ENCODE measurements at places on chromosomes 3 and 15. TPM values are rescaled to one million over a fixed set of nuclear protein-coding genes. Genes with fewer than 3 reads are reported as not detected.
A peak's percentile ranks its signal among the peaks of the same experiment; 100 is the strongest.

DNA sequence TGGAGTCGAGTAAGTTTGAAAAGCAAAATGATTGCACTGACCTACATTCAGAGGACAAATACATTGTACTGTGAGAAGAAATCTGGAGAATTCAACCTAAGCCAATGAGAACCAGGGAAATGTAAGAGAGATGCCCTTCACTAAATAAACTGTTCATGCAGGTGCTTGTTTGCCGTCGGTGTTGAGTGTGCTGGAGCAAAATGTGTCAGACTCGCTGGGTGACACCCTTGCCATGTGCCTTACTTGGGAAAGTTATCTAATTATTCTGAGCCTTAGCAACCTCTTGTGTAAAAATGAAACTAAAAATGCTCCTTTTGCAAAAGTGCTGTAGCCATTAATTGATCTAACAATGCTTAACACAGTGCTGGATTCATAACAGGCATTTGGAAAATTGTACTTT lies 140.4 kb downstream of the GABRB3 start:
- H3K27me3 ChIP-seq: no peaks in the 10 kb centered on the region
- H3K27ac ChIP-seq: no peak overlapping the region
- no peak overlapping the region for H3K4me3 ChIP-seq
- DNase-seq: no peak
- no peaks in the 10 kb centered on the region for H3K36me3 ChIP-seq
- H3K4me1 ChIP-seq: no peaks in the 10 kb centered on the region

DNA sequence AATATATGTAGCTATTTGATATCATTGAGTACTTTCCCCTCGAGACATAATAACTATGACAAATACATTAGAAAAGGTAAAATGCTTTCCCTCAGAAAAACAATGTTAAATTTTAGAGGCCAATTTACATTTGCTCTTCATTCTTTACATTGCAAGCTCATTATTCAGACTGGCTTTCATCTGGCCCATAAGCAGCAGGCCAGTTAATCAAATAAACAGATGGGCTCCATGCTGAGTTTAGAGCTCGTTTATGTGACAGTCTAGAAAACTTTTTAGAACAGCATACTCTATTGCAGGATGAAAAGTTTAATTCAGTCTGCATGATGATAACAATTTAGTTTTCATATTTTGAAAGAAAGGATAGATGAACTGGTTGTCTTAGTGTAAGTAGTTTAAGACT lies 150.6 kb downstream of the DUT start:
- H3K36me3 ChIP-seq: peaks cover 17% of the 10 kb centered on the region
- peak; percentile 62 for DNase-seq
- H3K27me3 ChIP-seq: no peaks in the 10 kb centered on the region
- no peak overlapping the region for H3K4me3 ChIP-seq
- peaks cover 4% of the 10 kb centered on the region for H3K4me1 ChIP-seq

GRCh38 chr3:126541628-126542339 lies 16.9 kb downstream of the C3orf22 start:
- no peak for DNase-seq
- no peak overlapping the region for H3K4me3 ChIP-seq
- H3K36me3 ChIP-seq: no peaks in the 10 kb centered on the region
- H3K27ac ChIP-seq: no peak overlapping the region

GRCh38 chr3:11582191-11582968 lies 61.3 kb downstream of the VGLL4 start:
- H3K36me3 ChIP-seq: no peaks in the 10 kb centered on the region
- H3K4me3 ChIP-seq: peak overlapping the region; percentile 55
- peak; percentile 93 for DNase-seq
- H3K27me3 ChIP-seq: no peaks in the 10 kb centered on the region

Gene GOLGA8G
- not detected for total RNA-seq

- peak; percentile 52 for DNase-seq
- H3K4me1 ChIP-seq: no peaks in the 10 kb centered on the region
- H3K27me3 ChIP-seq: no peaks in the 10 kb centered on the region
- H3K27ac ChIP-seq: no peak overlapping the region
These were observed 98.0 kb downstream of the KCNAB1 start for GRCh38 chr3:156218353-156218744.

DNA sequence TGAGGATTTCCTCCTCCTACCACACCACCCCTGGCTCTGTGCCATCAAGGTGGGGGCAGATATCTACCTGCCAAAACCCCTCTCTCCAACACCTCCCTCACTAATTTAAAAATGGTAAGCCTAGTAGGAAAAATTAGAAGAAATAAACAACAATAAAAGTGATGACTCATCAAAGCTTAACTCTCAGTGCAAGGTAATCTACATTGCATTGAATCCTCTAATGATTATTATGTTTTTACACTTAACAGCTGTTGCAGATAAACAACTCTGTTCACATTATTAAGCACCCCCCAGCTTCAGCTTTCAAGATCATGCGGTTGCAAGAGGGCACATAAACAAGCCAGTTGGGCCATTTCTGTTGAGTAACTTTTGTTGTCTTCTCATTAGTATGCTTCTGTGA lies 396.1 kb upstream of the ATP11B start:
- H3K4me1 ChIP-seq: no peaks in the 10 kb centered on the region
- H3K27ac ChIP-seq: no peak overlapping the region

Gene GP5
- total RNA-seq: 0.17 TPM

DNA sequence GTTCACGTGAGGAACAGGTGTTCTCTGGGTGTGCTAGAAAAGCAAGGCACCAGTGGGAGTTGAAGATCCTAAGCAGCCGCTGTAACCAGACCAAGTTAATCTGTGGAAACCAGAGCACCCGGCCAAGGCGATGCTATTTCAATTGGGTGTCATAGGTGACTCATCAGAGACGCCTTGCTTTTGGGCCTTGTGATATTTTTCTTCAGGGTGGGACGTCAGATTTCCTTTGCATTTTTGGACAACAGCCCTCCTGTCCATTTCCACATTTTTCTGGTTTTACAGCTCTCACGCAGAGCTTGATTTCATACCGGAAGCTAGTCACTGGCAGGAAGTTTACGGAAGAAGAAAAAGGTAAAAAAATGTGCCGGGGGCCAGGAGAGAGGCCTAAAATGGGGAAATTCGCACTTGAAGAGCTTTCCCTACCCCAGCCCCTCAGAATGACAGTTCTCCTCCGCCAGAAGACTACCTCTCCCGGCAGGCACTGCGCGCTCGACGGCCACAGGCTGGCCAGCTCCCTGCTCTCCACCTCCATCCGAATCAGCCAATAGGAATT lies 471 bp upstream of the KBTBD8 start:
- H3K27me3 ChIP-seq: no peaks in the 10 kb centered on the region
- DNase-seq: peak; percentile 70
- H3K27ac ChIP-seq: peak overlapping the region; percentile 78

Gene UBE2E2
- total RNA-seq: 86.8 TPM

DNA sequence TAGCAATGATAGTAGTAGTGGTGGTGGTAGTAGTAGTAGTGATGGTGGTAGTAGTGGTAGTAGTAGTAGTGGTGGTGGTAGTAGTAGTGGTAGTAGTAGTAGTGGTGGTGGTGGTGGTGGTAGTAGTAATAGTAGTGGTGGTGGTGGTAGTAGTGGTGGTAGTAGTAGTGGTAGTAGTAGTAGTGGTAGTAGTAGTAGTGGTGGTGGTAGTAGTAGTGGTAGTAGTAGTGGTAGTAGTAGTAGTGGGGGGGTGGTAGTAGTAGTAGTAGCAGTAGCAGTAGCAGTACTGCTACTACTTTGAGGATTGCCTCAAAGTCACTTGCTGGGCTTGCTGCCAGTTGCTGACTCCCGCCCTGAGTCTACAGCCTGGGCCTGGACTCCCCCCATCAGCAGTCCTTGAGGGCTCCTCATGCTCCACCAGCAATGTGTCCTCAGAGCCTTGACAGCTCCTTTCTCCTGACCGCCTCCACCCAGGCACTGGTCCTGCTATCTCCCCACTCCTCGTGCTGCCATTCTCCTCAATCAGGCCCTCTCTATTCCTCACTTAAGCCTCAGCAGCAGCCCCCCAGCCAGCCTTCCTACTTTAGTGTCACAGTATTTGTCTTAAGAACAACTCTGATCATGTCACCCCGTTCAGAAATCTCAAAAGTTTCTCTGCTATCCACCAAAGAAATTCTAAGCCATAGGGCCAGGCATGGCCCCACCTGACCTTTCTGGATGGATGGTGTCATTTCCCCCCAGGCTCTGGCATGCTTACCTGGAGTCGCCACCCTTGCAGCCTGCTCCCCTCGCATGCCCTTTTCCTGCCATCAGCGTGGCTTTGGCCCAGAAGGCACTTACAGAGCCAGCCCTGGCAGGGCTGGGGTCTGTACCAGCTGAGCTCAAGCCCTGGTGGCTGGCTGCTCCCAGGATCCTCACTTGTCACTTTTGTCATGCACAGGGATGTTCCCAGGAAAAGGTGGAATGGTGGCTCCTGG lies 45.6 kb downstream of the DLEC1 start:
- H3K36me3 ChIP-seq: no peaks in the 10 kb centered on the region
- no peaks in the 10 kb centered on the region for H3K27me3 ChIP-seq
- no peak overlapping the region for H3K4me3 ChIP-seq
- no peak overlapping the region for H3K27ac ChIP-seq

GRCh38 chr15:40782609-40783227 lies 12.9 kb downstream of the C15orf62 start:
- no peaks in the 10 kb centered on the region for H3K27me3 ChIP-seq
- peaks cover 2% of the 10 kb centered on the region for H3K36me3 ChIP-seq
- H3K4me3 ChIP-seq: no peak overlapping the region
- peak; percentile 3 for DNase-seq
- no peak overlapping the region for H3K27ac ChIP-seq

Gene LRRC28
- total RNA-seq: 20.1 TPM

Gene CLCN2
- total RNA-seq: 1.8 TPM

Gene STRIT1
- not detected for total RNA-seq

Gene CRABP1
- not detected for total RNA-seq

Gene CNTN3
- total RNA-seq: 8.3 TPM

Gene CDCP1
- total RNA-seq: 16.9 TPM

Gene LRRC31
- not detected for total RNA-seq

Gene CHL1
- 2.1 TPM for total RNA-seq

DNA sequence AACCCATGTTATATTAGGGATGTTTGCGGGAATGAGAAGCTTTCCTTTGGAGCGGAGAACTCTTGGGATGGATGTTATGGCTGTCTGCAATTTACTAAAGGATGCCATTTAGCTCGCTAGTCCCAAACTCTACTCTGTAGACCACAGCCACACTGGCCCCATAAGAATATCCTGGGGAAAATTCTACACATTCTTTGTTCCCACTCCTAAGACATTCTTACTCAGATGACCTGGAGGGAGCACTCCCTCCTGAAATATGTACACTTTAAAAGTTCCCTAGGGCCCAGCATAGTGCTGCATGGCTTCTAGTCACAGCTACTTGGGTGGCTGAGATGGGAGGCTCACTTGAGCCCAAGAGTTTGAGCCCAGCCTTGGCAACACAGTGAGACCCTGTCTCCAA lies 288.7 kb upstream of the RORA start:
- no peak overlapping the region for H3K4me3 ChIP-seq
- H3K36me3 ChIP-seq: no peaks in the 10 kb centered on the region
- DNase-seq: peak; percentile 8
- no peaks in the 10 kb centered on the region for H3K27me3 ChIP-seq
- H3K27ac ChIP-seq: no peak overlapping the region

- H3K27ac ChIP-seq: no peak overlapping the region
- no peak overlapping the region for H3K4me3 ChIP-seq
- no peaks in the 10 kb centered on the region for H3K4me1 ChIP-seq
- DNase-seq: no peak
- H3K36me3 ChIP-seq: no peaks in the 10 kb centered on the region
- no peaks in the 10 kb centered on the region for H3K27me3 ChIP-seq
These were observed 103.0 kb downstream of the GBE1 start for GRCh38 chr3:81658322-81658997.
